ENCODE measurements at places on chromosomes 1 and 21.

GRCh38 chr1:39902460-39902807 lies 717 bp upstream of the MYCL start:
- no peak for DNase-seq

DNA sequence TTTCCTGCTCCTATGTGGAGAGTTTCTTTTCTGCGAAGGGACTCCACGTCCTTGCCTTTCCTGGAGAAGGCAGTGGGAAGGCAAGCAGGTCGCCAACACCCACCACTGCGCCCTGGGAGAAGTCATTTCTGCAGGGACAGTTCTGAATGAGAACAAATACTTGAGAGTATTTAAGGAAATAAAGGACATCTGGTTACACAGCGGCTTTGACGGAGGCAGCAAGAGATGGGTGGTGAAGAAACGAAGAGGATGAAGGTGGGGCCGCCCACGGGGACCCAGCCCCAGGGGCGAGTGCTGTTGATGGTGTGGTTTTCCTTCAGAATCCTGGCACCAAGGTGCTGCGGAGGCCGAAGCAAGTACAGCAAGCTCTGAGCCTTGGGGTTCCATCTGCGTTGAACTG lies 75.5 kb downstream of the PSMG1 start:
- DNase-seq = no peak

DNA sequence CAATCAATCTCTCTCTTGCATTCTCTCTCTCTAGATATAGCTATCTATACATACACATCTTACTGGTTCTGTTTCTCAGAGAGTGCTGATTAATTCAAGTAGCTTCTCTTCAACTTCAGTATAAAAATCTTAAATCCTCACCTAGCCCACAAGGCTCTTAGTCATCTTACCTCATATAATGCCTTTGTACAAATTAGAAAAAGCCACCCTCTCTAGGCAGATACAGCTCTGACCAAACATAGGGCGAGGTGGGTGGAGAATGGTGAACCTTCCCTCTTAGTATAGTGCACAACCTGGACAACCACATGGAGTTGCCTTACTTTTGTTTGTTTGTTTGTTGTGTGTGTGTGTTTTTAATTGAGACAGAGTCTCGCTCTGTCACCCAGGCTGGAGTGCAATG lies 5.1 kb upstream of the INAVA start:
- no peak for DNase-seq

DNA sequence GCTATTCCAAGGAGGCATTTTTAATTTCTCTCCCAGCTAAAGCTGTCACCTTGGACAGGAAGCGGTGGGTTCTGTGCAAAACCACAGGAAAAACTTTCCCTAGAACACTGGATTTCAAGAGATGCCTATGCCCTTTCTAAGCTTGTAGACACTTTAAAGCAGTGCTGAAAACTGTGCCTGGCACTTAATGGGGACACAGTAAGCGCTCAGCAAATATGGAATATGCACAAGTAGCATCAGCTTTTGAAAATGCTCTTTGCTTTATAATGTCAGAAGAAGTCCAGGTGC lies 50.9 kb upstream of the TARBP1 start:
- no peak for DNase-seq

DNA sequence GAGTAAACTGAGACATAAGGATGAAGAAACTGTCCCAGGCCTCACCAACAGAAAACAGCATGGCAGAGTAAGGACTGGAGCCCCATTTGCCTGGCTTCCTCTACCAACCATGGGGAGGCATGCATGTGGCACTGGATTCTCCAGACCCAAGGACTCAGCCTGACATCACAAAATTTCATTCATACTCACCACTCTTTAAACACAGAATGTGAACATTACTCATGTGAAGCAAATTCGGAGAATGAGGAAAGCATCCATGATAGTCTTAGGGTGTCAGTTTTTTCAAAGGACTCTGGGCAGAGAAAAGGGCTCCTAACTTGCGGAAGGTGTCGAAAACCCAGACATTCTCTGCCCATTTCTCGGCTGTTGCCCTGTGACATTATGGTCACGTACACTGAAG lies 83.9 kb downstream of the PCNX2 start:
- no peak for DNase-seq

DNA sequence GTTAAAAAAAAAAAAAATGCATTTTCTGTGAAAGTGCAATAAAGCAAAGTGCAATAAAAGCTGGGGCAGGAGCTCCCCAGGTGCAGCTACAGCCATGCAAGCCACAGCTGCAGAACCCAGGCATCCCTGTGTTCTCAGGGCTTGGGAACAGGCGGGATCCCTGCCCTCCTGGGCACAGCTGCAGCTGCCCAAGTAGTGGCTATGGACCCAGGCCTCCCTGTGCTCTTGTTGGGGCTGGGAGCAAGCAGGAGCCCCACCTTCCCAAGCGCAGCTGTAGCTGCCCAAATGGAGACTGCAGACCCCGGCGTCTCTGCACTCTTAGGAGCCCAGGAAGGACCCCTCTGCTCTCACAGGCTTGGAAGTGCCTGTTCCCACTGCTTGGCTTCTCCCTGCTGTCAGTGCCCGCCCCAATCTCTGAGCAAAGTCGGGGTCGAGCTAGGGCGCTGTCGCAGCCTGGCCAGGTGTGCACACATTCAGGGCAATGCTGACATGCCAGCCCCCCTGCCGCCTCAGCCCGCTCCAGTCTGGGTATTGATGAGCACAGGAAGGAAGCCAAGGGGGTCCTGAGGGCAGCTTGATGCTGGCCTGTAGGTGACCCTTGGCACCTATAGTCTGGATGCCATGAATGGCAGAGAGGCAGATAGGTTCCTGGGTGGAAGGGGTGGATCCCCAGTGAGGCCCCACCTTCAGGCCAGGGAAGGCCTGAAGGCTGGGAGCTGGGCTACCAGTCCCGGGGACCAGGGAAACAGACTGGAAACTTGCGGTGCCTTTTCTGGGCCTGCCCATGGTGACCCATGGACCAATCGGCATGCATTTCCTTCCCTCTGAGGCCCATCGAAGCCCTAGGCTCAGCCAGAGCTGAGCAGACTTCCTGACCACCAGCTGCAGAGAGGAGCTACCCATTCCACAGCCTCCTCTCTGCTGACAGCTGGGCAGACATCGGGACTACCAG lies 58.6 kb downstream of the RRAGC start:
- no peak for DNase-seq

DNA sequence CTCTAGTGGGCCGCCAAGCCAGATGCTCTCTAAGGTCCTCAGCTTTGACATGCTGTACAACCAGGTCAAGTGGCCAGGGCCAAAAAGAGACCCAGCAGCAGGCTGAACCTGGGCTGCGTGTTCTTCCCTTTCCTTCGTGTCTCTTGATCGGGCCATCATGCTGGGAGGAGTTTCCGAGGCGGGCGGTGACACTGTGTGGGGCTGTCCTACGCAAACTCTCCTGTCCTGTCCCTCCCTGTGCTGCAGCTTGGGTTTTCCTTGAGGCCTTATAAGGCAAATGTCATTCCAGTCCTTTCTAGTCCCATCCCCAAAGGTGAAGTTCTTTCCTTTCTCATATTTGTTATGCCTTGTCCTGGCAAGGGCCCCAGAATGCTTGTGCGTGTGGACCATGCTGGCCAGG lies 56.7 kb downstream of the ARHGEF10L start:
- no peak for DNase-seq

- DNase-seq = no peak
Measured at GRCh38 chr1:248834343-248834940, 3.6 kb upstream of the ZNF672 start.

- no peak for DNase-seq
Measured at GRCh38 chr1:178004926-178005391, 35.1 kb upstream of the SEC16B start.

DNA sequence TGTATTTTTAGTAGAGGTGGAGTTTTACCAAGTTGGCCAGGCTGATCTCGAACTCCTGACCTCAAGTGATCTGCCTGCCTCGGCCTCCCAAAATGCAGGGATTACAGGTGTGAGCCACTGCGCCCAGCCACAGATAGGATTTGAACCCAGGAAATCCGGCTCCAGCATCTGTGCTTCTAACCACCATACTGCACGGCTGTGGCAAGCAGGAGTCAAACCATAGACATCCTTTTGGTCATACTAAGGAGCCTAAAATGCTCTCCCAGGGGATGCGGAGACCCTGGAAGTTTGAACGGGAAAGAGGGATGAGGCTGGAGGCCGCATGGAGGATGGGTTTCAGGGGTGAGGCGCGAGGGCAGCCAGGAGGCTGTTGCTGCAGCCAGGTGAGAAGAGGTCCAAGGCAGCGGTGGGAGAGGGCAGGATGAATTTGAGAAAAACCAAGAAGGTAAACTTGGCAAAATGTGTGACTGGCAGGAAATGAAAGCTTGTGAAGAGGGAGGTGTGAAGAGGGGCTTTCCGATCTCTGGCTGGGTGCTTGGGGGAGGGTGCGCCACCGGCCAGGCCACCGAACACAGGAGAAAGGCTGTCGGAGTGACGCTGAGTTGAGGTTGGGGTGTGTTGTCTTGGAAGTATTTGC lies 24.0 kb upstream of the CDK18 start:
- peak; percentile 73 for DNase-seq

GRCh38 chr1:206901944-206902343 lies 4.7 kb downstream of the IL24 start:
- DNase-seq = no peak

GRCh38 chr1:10866321-10867093 lies 70.1 kb upstream of the CASZ1 start:
- peak; percentile 3 for DNase-seq

- no peak for DNase-seq
Measured at GRCh38 chr21:24955275-24955961, 651.9 kb downstream of the MRPL39 start.

DNA sequence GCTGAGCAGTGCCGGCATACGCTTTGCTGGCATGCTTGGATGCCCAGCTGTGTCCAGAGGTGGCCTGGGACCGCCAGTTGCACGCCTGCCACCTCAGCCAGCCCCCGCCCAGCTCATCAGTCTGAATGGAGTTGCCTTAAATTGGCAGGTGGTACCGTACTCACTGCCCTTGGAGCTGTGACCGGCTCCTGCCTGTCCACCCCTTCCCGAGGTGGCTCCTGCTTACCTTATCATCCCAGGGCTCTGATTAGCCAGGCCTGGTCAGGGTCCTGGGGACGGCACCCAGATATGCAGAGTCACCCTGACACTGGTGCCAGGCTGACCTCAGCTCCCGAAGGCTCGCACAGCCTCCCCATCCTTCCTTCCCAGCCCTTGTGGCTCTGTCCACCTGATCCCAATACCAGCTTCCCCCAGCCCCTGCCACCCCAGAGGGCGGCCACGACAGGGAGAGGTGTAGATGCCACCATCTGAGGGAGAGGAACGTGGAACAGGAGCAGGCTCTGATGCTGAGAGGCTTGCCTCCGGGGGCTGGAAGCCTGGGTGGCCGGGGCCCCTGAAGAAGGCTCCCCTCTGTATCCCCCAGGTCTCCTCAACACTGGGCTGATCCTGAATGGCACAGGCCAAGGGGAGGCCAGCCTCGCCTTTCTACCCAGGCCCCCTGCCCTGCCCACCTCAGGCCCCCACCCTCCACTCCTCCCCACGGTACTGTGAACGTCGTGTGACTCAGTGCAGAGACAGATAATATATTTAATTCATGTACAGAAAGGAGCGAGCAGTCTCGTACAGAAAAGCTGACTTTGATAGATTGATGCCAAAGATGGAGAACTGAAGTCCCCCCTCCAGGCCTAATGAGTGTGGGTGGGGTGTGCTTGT lies 27.8 kb downstream of the CDK18 start:
- DNase-seq = no peak

GRCh38 chr1:246005067-246005466 lies 502.0 kb downstream of the SMYD3 start:
- DNase-seq = no peak

DNA sequence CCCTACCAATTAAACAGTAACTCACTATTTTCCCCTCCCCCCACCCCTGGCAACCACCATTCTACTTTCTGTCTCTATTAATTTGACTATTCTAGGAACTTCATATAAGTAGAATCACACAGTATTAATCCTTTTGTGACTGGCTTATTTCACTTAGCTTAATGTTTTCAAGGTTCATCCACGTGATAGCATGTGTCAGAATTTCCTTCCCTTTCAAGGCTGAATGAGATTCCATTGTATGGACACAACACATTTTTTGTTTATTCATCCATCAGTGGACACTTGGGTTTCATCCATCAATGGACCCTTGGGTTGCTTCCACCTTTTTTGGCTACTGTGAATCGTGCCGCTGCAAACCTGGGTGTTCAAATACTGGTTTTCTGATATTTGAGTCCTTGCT lies 41.7 kb downstream of the EIF2D start:
- no peak for DNase-seq

DNA sequence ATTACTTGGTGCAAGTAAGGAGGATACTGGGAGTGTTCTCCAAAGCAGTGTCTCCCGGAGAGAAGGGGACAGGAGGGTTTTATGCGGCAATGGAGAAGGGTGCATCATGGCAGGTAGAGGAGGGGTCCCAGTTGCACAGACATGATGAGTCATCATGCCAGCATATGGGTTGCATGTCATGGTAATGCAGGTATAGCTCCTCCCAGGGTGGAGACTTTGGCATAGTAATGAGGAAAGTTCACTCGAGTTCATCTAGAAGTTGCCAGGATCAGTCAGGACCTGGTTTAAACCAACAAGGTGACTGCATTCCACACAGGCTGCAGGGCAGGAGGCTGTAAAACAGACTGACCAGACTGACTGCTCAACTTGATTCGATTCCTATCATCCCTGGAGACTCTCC lies 355.7 kb upstream of the DUSP10 start:
- DNase-seq = no peak

- DNase-seq = no peak
Measured at GRCh38 chr21:44732956-44733355, 21.6 kb upstream of the TSPEAR start.

DNA sequence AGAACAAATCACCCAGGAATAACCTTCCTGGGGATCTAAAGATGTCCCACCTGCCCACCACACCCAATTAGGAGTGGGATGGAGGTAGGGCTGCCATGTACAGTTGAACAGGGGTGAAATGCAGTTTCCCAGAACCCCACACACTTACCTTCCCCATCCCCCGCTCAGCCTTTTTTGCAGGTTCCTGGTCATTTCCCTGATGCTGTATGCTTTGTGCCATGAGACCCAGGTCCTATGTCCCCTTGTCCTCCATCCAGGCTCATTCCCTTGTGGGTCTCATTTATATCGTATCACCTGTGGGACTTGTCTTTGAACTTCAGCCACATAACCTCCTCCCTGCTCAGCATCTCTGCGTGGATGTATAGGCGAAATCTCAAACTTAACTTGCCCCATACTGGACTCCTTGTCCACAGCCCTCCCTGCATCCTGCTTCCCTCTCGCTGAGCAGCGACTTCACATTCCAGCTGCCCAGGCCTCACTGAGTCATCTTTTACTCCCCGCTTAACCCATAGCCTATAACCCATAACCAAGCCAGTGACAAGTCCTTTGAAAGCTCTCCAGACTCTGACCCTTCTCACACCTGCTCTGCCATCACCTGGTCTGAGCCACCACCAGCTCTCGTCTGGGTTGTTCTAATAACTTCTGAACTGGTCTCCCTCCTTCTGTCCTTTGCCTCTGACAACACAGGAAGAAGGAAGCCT lies 4.7 kb downstream of the LDLRAD2 start:
- DNase-seq = no peak

GRCh38 chr1:116560704-116561490 lies 9.9 kb downstream of the CD58 start:
- no peak for DNase-seq

DNA sequence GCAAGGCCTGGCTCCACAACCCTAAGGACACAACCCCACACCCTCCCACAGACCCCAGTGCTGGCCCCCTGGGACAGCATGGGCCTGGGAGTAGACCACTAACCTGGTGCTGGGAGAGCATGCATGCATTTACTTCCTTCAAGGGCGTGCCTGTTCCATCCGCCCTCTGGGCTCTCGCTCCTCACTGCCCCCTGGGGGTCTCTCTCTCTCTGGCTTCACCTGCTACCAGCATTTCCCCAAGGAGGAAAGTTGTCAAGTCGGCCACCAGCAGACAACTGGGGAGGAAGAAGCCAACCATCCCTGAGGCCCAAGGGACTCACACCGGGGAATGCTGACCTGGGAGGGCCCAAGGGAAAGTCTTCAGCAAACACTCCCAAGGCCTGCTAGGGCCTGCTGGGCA lies 6.5 kb downstream of the LRP8 start:
- DNase-seq = no peak

Data from activated gamma-delta T cell treated with anti-CD3 and anti-CD28 coated beads, Interleukin-2, amount 50 U/mL, for 16 hours (primary cell).